ENCODE measurements at places on chromosomes 12 and 14. TPM values are rescaled to one million over a fixed set of nuclear protein-coding genes. Genes with fewer than 3 reads are reported as not detected.

GRCh38 chr14:33686218-33686617 lies 264.7 kb downstream of the EGLN3 start:
- DNase-seq, result no peak

- no peak for DNase-seq
These were observed 209.1 kb downstream of the BCL11B start for GRCh38 chr14:99062772-99063418.

The COX8C gene
- total RNA-seq, result not detected

The KRT72 gene
- not detected for total RNA-seq

DNA sequence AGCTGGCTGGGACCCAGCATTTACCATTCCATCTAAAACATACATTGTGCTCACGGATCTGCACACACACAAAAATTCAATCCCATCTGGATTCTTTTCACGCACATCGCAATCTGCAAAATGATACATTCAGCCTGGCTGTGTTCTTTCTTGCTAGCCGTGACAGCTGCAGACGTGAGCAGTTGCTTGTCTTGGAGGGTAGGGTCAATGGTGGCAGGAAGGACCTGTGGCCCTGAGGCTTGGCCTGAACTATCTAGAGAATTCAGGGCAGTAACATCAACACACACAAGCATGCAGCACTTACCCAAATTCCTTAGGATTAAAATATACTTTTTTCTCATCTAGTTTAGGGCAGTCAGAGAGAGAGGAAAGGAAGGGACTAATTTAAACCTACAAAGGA lies 72.0 kb downstream of the DICER1 start:
- DNase-seq, result no peak

The ASB2 gene
- total RNA-seq, result 21.1 TPM

DNA sequence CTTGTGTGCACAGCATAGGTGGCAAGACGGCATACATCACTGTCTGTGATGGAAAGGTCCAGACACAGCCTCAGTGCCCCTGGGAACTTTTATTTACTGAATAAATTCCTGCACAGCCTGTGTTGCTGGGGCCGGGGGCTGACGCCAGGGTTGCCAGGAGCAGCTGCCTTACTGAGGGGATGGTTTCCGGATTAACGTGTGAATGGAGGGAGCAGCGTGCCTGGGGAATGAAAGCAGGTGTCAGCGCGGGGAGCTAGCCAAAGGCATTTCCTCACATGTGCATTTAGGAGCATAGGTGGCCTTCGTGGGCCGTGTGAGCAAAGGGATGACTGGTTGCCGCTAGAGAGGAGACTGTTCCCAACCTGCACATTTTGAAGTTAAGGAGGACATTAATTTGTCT lies 41.6 kb downstream of the SFSWAP start:
- DNase-seq, result no peak

DNA sequence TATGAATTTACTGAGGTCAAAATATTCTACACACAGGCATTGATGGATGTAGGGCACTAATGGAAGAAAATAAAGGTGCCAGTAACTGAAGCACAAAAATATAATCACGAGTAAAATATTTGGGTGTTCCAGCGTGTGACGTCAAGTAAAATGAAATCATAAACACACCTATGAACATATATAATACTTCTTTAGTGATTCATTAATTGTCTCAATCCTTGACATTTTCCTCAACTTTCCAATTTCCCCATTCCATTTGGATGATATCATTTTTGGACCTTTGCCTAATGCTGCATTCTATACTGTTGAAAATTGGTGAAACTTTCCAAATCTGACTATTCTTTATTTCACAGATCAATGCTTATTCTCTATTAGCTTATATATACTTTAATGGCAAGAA lies 649.3 kb downstream of the GALC start:
- DNase-seq, result no peak

The TMEM132D gene
- total RNA-seq, result not detected

- DNase-seq, result no peak
These were observed 201.0 kb upstream of the AMIGO2 start for GRCh38 chr12:47280543-47281300.

The IL26 gene
- 7.7 TPM for total RNA-seq

The CDH24 gene
- total RNA-seq, result 1.7 TPM

GRCh38 chr12:124375789-124376175 lies 80.9 kb downstream of the RFLNA start:
- no peak for DNase-seq

- no peak for DNase-seq
These were observed 1198.3 kb downstream of the GALC start for GRCh38 chr14:86794689-86795088.

DNA sequence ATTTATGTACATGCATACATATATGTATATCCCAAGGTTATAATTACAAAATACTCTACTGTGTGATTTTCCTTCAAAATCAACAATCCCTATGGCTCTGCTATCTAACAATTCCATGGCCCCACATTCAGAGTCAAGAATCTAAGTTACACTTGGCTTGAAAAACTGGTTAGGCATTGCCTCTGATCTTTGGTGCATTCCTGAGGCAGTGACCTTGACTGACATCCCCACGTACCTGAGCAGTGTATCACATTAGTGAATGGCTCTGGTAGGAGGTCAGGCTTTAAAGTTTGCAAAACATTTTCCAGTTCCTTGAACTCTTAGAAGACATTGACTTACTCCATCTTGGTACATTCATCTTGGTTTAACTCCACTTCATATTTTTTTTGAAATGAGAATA lies 8.5 kb upstream of the STON2 start:
- no peak for DNase-seq

- no peak for DNase-seq
These were observed 151.4 kb upstream of the CPSF6 start for GRCh38 chr12:69087986-69088385.

DNA sequence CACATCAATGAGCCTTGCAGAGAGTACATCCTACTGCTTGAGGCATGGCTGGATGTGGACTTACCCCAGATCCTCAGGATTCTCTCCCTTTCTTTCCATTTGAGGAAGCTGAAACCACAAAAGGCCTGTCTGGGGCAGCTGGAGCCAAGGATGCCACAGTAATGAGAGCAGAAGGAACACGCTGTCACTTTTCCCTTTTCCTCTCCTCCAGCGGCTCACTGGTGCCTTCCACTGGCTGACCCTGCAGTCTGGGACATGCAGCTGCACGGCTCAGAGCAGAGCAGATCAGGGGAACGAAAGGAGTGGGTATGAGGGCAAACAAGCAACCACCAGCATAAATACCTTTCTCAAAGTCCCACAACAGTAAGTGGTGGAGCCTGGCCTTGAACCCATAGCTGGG lies 78.2 kb downstream of the GAS2L3 start:
- no peak for DNase-seq

GRCh38 chr14:55107766-55108554 lies 21.1 kb upstream of the LGALS3 start:
- peak; percentile 67 for DNase-seq

DNA sequence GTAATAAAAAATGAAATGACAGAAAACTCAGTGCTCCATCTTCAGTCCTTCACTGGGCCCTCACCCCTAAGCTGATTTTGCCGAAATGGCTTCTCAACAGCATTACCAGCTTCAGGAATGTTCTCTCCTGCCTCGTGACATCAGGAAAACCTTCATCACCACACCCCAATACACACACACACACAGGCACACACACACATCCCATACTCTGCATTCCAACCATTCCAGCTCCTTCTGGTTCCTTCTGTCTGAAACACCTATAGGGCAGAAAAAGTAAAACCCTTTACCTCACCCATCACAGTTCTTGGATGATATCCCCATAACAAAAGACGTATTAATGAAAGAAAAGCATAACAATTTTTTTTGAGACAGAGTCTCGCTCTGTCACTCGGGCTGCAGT lies 75.9 kb downstream of the CCDC60 start:
- no peak for DNase-seq

GRCh38 chr12:117850048-117850447 lies 118.7 kb downstream of the KSR2 start:
- DNase-seq, result peak; percentile 58

GRCh38 chr12:88643685-88644084 lies 63.4 kb upstream of the KITLG start:
- DNase-seq, result no peak

- no peak for DNase-seq
These were observed 30.4 kb downstream of the DLGAP5 start for GRCh38 chr14:55160989-55161388.

DNA sequence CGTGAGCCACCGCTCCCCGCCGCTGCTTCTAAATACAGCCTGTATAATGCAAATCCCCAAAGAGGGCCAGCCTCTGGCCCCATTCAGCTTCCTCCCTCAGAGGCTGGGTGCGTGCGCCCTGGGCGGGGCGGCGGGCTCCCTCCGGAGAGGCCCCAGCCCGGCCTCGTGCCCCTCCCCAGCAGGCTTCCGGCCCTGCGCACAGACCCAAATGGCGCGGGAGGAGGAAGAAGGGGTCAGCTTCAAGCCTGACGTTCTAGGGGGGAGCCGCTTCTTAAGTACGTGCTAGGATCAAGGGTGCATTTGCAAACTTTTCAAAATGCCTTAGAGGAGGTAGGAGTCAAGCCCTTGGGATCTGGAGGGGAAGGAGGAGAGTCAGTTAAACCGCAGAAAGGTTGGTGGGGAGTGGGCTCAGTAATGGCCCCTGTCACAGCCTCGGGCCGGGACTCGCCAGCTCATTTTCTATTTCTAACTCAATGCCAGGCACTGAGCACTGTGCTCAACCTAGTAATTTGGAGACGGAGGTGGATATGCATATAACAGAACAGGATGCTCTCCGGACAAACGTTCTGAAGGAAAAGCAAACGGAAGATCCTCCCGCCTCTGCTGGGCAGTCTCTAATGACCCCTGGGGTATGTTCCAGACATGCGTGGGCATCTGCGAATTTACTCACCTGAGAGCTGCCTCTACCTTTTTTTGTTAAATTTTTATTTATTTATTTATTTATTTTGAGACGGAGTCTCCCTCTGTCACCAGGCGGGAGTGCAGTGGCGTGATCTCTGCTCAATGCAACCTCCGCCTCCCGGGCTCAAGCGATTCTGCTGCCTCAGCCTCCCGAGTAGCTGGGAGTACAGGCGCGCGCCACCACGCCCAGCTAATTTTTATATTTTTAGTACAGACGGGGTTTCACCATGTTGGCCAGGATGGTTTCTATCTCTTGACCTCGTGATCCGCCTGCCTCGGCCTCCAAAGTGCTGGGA lies 32.3 kb downstream of the NINJ2 start:
- peak; percentile 96 for DNase-seq

The CRACR2A gene
- total RNA-seq, result 27.0 TPM

DNA sequence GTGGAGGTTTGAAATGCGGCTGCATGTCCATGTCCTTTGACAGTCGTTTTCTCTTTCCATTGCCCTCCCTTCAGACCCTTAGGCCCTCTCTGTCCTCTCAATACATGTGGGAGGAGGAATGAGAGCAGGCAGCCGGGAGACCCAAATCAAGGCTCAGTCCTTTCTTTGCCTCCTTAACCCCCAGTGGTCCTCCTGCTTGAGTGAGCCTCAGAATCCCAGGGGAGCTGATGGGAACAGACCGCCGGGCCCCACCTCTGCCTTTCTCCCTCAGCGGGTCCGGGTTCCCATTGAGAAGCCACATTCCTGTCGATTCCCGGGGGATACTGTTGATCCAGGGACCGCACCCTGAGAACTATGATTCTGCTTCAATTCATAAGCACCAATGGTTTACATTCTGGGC lies 77.9 kb upstream of the RFLNA start:
- DNase-seq, result no peak

The CLEC14A gene
- not detected for total RNA-seq

DNA sequence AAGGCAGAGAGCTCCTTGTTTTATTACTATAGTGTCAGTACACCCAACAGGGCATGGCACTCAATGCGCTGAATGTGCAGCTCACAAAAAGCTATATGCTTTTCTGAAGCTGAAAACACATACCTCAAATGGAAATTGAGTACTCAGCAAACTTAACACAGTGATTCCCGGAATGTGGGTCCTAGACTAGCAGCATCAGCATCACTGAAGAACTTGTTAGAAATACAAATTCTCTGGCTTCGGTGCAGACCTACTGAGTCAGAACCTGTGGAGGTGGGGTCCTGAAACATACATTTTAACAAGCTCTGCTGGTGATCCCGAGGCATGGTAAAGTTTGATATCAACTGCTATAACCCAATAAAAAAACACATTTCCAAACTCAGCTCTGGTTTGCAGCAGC lies 14.9 kb downstream of the RERG start:
- no peak for DNase-seq

- no peak for DNase-seq
These were observed 121.7 kb upstream of the NOVA1 start for GRCh38 chr14:26719514-26719913.

The TMEM63C gene
- total RNA-seq, result 2.3 TPM

GRCh38 chr12:42135259-42135814 lies 9.3 kb downstream of the GXYLT1 start:
- no peak for DNase-seq

GRCh38 chr12:42510823-42511222 lies 78.7 kb downstream of the PRICKLE1 start:
- no peak for DNase-seq

- DNase-seq, result peak; percentile 82
These were observed at the start of gene DEGS2 for GRCh38 chr14:100159094-100159864. DEGS2 (minus strand) TSS chr14:100159645; CDS start chr14:100159587, 58 bp downstream.

The ANKRD33 gene
- total RNA-seq, result not detected

The GAS2L3 gene
- 1.6 TPM for total RNA-seq

Measured in activated CD4-positive, alpha-beta T cell treated with anti-CD3 and anti-CD28 coated beads, Interleukin-2, amount 10 ng/mL, durations not matched to agents 24 days and 14 days (primary cell).